Glomerular endothelial cell (primary cell): ENCODE measurements at places on chromosomes 2 and 18. TPM values are rescaled to one million over a fixed set of nuclear protein-coding genes. Genes with fewer than 3 reads are reported as not detected.

The PUS10 gene
- 9.3 and 16.0 TPM in 2 replicates for total RNA-seq

The GCG gene
- not detected in 2 replicates for total RNA-seq

The G6PC2 gene
- not detected in 2 replicates for total RNA-seq

The TRIB2 gene
- 19.1 and 43.5 TPM in 2 replicates for total RNA-seq

The AAMP gene
- total RNA-seq = 97.7 and 120 TPM in 2 replicates

The ALPI gene
- total RNA-seq = not detected in 2 replicates

The CLEC4F gene
- 0.18 TPM in 1 of 2 replicates, not detected in the other for total RNA-seq

The POTEI gene
- total RNA-seq = 0.06 TPM in 1 of 2 replicates, not detected in the other

The LIMS4 gene
- total RNA-seq = 55.2 and 102 TPM in 2 replicates

The DRC1 gene
- total RNA-seq = not detected in 2 replicates

The GALNT13 gene
- 0.35 and 0.53 TPM in 2 replicates for total RNA-seq

The MYO5B gene
- 1.8 and 11.2 TPM in 2 replicates for total RNA-seq

The ADGRF3 gene
- 0.06 and 0.58 TPM in 2 replicates for total RNA-seq

The NEURL3 gene
- total RNA-seq = 0.68 and 7.0 TPM in 2 replicates

The SF3B6 gene
- total RNA-seq = 163 and 169 TPM in 2 replicates

The C1QL2 gene
- not detected in 2 replicates for total RNA-seq
